Foreskin keratinocyte (primary cell): ENCODE measurements at places on chromosomes 7 and 10. TPM values are rescaled to one million over a fixed set of nuclear protein-coding genes. Genes with fewer than 3 reads are reported as not detected.
A peak's percentile ranks its signal among the peaks of the same experiment; 100 is the strongest.

The AOAH gene
- 0.31 TPM in 1 of 2 replicates, not detected in the other for total RNA-seq

The FRAT1 gene
- 0.95 and 1.0 TPM in 2 replicates for total RNA-seq

The UTF1 gene
- total RNA-seq = not detected in 2 replicates

The OR2A1 gene
- not detected in 2 replicates for total RNA-seq

The LIPJ gene
- not detected in 2 replicates for total RNA-seq

- peak; percentile 17 for DNase-seq
Observed at GRCh38 chr7:99109108-99110051, 34.5 kb downstream of the SMURF1 start.

- no peak for DNase-seq
Observed at GRCh38 chr10:127933271-127933670, 26.4 kb downstream of the PTPRE start.

DNA sequence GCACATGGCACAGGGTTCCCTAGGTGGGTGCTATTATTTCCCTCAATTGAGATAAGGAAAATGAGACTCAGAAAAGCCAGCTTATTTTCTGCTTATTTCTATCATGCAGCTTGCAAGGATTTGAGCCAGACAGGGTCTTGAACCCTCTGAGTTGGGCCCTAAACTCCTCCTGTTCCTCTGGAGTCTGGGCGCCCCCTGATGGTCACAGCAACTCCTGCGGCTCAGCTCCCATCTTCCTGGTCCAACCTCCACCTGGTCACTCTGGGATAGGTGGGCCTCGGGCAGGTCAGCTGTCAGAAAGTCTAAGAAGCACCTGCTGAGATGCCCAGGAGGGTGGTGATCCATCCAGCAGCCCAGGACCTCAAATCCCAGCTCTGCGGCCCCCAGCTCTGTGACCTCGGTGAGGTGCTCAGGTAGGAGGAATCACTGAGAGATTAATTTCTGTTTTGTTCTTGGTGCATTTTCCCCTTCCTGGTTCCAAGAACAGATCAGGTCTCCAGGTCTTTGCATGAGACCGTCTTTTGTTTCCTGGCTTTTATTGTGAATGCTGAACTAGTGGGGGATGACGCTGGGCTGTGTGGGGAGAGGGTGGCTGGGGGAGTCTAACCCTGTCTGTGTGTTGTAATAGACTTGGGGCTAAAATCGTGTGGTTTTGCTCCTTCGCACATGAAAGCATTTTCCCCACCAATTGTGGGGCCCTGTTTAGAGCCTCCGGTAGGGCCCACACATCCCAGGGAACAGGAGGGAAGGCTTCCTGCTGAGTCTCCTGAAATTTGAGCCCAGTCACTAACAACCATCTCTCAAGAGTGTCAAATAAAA is 32.8 kb downstream of the TMEM130 start:
- DNase-seq = no peak

DNA sequence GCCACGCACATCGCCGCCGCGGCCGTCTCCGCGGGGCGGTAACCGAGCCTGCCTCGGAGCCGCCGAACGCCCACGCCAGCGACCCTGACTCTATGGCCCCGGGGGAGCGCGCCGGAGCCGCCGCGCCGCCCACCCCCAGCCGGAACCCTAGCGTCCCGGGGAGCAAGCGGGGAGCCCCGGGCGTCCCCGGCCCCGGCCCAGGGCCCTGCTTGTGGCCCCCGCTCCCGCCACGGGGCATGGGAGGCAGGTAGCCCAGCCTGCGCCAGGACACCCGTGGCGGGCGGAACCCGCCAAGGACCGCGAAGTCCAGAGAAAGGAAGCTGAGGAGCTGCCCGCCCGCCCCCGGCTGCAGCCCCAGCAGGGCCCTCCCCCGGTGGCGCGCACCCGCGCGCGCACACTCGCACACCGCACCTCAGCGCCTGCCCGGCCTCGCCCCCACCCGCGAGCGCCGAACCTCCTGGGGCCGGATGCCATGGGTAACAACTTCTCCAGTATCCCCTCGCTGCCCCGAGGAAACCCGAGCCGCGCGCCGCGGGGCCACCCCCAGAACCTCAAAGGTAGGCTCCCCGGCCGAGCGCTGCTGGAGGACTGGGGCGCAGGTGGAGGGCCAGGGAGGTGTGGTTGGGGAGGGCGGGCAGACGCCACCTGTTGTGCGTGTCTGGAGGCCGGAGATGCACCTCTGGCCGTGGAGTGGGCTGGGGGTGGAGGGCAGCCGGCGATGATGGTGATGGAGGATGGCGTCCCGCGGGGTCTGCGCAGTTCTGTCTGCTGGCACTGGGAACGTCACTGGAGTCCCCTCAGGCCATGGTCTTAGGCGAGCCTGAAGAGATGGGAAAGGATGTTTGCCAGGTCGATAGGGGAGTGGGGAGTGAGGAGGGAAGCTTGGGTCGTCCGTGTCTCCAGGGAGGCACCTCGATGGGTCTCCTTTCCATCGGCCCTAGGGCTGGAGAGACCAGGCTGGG is 692 bp downstream of the NEURL1 start:
- DNase-seq = no peak

GRCh38 chr7:88057655-88058054 is 123.6 kb downstream of the ADAM22 start:
- no peak for DNase-seq

- peak; percentile 43 for DNase-seq
Observed at GRCh38 chr10:73225518-73225917, 21.5 kb downstream of the DNAJC9 start.
